Frontal cortex (tissue), 4 donors: ENCODE measurements at places on chromosomes 3 and 15. TPM values are rescaled to one million over a fixed set of nuclear protein-coding genes. Genes with fewer than 3 reads are reported as not detected.

Gene SOX2
- 70.1 TPM for total RNA-seq

Gene SH2D7
- total RNA-seq, result not detected

Gene GOLGA8K
- total RNA-seq, result 0.41 TPM

Gene TERC
- total RNA-seq, result 61.1 TPM

Gene TWF2
- 24.5 TPM for total RNA-seq

Gene CCDC39
- total RNA-seq, result 0.82 TPM

Gene ADGRG7
- not detected for total RNA-seq

Gene NEIL1
- 21.6 TPM for total RNA-seq

DNA sequence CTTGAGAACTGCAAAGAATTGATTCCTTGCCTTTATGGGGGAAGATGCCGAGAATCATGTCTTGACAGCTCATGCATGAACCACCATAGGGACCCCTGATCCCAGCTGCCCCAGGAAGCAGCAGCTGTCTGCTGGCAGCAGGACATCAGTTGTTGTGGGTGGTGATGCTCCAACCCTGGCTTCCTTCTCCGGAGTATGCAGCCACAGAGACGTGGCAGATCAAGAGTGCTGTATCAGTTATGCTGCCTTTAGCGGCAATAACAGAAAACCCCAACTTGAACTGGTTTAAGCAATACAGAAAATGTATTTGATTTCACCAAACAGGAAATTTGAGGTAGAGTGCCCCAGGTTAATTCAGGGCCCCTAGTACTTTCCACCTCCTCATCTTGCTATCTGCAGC lies 92.2 kb upstream of the TNFAIP8L3 start:
- DNase-seq, result no peak

DNA sequence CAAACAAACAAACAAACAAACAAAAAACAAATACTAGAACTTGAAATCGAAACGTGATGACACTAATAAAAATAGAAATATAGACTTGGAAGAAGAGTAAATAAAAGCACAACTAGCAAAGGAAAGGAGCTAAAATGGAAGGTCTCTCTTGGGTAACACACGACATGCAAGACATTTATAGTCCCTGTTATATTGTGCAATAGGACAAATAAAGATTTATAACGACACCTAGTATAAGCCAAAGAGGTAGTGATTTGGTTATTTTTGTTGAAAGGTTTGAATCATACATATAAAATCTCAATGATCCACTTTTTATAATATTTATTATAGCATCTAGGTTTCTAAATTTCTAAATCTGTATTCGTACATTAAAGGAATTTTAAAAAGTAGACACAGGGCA lies 349.6 kb downstream of the CHST2 start:
- no peak for DNase-seq

- no peak for DNase-seq
These were observed 702 bp downstream of the NDUFB4 start for GRCh38 chr3:120596853-120597223.

DNA sequence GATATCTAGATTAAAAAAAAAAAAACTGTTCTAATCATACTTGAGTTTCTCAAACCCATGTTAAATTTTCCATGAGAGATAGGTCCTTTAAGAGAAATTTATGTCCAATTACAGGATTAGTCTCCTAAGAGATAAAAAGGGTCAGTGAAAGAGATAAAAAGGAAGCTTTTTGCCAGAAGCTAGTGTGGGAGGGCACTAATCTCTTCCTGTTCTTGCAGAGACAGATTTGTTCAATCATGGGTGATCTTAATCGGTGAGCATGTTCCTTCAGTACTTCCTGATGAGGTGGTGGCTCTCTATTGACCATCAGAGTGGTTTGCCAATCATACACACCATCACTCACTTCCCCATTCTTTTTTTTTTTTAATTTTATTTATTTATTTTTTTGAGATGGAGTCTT lies 16.9 kb upstream of the LPP start:
- DNase-seq, result no peak

GRCh38 chr3:184713040-184713355 lies 1.1 kb upstream of the MAGEF1 start:
- no peak for DNase-seq

DNA sequence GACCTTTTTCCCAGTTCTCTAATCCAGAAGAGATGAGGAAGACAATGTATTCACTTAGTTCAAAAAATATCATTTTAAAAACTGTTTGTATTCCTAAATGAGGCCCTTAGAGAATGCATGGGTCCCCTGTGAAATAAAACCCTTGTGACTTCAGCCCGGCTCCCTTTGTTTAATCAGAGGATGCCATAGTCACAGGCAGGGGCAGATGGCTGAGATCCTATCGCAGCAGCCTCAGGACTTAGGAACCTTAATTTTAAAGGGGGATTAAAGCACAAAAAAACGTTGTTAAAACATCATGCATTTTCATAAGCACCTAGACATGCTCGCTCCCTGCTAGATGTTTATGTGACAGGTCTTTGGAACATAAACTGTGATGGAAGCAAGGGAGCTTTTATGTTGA lies 176.6 kb downstream of the IL20RB start:
- DNase-seq, result no peak

- peak; percentile 17 for DNase-seq
These were observed 84.9 kb downstream of the EPHB1 start for GRCh38 chr3:134879990-134880389.

DNA sequence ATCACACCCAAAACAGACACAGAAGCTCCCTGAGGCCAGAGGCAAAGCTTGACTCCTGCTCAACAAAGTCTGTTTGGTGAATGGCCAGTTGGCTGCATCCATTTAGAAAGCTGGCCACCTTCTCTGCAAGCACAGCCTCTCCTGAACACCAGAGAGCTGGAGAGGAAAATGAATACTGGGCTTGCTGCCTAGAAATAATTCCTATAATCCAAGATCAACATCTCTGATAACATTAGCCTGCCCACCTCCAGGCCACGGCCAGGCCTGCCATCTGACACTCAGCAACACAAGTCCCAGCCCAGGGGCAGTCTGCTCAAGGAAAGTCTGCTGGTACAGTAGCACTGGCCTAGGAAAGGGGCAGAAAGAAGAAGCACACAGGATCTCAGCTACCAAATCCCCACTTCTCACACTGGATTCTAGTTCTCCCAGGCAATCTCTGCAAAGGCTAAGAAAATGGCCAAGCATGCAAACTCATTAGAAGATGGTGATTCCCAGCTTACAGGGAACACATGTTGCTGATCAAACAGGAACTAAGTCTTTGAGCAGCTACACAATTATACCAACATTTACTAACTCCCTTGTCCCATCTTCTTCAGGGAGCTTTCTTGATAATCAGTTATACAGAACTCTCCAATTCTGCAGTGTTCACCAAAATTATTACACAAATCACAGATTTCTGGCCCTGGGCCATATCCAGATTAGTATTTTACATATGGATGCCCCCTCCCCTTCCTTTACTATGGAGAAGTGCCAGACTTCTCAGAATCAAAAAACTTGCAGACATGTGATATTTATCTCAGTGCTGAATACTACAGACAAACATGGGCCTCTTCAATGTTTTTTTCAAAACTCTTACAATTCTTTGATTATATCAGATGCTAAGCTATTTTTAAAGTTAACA lies 9.9 kb downstream of the TBC1D2B start:
- no peak for DNase-seq

DNA sequence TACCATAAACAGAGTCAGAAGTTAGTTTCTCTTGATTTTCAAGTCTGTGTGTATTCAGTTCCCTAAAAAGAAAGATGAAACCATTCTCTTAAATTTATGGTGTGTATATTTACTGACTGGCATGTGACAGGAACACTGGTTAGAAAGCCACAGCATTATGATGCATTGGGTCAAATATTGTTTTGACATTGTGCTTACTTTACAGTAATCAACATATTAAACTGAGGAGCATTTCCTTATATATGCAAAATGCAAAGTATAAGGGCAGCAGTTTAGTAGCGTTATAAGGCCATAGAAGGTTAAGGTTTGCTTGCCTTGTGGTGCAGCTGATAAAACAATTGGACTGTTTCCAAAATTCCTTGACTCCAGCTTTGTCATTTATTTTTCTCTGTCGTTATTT lies 72.9 kb downstream of the EPHA3 start:
- DNase-seq, result no peak

GRCh38 chr3:23738944-23739343 lies 66.8 kb upstream of the UBE2E1 start:
- DNase-seq, result no peak

DNA sequence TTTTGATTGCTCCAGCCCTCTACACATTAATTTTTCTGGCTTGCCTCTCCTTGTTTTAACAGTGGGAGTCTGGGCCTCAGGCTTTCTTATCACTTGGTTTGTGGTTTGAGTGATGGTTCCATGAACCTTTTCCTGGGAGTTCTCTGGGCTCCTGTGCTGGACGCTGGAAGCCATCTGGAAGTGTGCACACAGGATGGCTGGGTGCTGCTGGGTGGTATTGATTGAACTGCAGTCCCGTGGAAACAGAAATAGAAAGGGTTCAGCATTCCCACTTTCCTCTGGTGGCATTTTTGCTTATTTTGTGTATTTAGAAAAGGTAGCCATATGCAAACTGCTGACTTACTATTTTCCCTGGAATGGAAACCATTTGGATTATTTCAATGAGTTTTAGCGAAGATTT lies 25.6 kb downstream of the MITF start:
- DNase-seq, result no peak

DNA sequence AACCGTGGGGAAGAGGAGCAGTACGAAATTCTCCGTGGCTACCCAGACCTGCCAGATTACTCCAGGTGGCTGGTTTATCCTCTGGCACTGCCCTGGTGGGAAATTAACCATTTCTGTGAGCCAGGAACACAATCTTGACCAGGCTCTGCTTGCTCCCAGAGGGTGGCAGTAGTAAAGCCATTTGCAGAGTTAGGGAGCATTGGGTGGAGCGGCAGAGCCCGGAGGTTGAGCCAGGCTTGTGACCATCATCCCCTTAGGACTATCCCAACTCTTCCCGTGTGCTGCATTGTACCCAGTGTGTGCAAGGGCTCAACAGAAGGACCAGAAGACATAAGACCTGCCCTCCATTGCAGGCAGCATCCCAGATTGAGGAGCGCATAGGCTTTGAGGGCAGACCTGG lies 5.3 kb downstream of the KNG1 start:
- DNase-seq, result no peak

DNA sequence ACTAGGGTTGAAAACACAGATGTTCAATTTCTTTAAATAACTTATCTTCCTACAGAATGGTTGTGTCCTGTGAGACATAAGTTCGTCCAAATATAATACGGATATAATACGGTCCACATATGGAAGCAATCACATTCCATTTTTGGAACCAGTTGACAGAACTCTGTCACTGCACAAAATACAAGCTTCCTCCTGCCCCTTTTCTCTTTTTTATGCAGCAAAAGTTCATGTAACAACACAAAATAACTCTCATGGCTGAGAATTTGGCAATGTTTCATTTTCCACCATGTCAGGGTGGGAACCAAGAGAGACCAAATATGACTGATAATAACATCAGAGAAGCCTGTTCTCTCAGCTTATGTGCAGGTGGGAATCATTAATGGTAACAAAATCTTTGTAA lies 158.1 kb upstream of the ZNF385D start:
- DNase-seq, result no peak

DNA sequence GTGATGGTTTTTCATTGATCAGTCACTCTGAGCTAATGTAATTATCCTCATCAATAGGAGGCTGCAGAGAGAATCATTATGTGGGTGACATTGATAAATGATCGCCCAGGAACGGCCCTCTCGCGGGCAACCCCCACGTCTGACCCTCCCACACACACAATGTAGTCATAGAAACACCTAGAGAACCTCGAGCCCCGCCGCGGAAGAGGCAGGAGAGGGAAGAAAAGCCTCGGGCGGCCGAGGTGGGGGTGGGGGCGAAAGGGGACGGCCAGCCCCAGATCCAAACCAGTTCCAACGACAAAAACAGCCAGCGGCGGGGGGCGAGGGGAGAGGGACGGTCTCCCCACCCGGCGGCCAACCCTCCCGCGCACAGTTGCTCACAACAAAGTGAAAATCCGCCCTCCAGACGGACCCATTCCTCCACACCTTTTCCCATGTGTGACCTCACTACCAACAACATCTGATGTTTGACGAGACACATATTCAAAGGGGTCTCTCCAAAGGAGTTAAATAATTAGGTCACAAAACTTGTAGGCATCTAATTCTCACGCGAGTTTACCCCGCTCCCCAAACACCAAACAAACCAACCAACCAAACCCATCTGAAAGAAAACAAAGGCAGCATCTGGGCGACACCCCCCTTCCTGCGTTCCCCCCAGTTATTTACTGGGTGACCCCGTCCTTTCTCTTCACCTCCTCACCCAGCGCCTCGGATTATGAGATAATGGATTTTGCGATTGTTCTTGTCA lies 213.0 kb downstream of the MEIS2 start:
- DNase-seq, result no peak

DNA sequence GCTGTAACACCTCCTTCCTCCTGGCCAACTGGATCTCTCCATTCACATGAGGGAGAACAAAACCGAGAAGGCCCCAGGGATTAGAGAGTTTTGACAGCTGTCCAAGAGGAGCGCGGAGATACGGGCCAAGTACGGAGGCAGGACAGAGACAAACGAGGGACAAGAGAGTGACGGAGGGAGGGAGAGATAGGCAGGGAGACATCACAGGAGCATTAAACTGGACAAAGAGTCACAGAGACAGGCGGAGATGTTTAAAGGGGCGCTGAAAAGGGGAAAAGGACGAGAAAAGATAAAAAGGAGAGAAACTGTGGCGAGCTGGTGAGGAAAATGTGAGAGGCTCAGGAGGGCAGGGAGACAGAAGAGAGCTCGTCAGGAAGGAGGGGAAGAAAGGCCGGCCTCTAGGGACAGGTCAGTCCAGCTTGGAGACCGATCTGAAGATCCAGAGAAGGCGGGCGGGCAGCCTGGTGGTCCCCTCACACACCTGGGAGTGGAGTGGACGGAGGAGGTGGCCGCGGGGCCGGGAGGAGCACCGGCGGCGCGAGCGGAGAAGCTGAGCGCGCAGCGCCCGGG lies 40.5 kb upstream of the ROPN1 start:
- DNase-seq, result peak; percentile 57

DNA sequence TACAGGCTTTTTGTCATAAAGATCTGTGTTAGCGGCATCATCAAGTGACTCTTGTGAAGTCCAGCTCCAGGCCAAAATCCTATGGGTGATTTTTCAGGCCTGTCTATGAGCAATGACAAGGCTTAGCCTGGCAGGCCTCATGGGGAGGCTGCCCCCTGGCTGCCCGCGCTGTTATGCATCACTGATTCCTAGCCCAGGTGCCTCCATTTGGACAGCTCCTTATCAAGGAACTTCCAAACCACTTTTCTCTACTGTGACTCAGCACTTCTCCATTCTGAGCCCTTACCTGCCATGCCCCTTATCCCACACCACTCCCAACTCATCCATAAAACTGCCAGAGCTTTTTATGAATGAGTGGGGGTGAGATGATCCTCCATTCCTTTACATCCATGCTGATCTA lies 91.5 kb upstream of the C3orf80 start:
- no peak for DNase-seq

GRCh38 chr15:73028831-73029451 lies 23.3 kb upstream of the NEO1 start:
- no peak for DNase-seq

DNA sequence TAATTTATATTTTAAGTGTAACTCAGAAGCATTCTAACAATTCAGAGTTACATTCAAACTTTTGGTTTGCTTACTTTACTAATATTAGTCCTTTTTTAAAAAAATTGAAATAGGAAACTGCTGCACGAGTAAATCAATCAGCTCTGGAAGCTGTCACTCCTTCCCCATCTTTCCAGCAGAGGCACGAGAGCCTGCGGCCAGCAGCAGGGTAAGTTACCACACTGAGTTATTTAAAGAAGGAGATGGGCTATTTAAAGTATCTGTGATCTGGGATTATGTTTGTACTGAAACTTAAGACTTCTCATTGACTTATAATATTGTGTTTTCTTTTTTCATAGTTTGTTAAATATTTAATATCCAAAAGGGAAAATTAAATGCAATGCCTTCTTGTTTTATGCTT lies 29.3 kb downstream of the APPL1 start:
- DNase-seq, result no peak
